Tibial nerve (tissue), 4 donors: ENCODE measurements at places on chromosomes 7 and 10. TPM values are rescaled to one million over a fixed set of nuclear protein-coding genes. Genes with fewer than 3 reads are reported as not detected.

DNA sequence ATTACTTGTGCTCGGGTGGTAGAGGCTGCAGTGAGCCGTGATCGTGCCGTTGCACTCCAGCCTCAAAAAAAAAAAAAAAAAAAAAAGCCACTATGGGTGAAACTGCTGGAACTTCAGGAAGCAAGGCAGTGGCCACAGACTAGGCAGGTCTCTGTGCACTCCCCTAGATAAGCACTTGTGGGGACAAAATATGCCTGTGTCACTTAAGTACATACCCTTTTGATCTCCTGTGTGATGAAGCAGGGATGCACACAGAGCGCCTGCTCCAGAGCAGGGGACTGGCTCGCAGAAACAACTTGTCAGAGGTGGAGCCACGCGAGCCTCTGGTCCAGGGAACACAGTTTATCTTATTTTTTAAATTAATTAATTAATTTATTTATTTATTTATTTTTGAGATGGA is 42.9 kb upstream of the PSAP start:
- H3K27ac ChIP-seq: no peak overlapping the region
- H3K4me1 ChIP-seq: peaks cover 29% of the 10 kb centered on the region
- DNase-seq: no peak
- H3K27me3 ChIP-seq: no peaks in the 10 kb centered on the region
- H3K36me3 ChIP-seq: no peaks in the 10 kb centered on the region

The AQP1 gene
- total RNA-seq: 675 TPM

The RHEB gene
- 100 TPM for total RNA-seq

The IKZF1 gene
- total RNA-seq: 32.1 TPM

The C7orf33 gene
- total RNA-seq: not detected

GRCh38 chr10:69048103-69048502 is 39.8 kb upstream of the SRGN start:
- peak; percentile 48 for DNase-seq
- H3K4me1 ChIP-seq: peaks cover 3% of the 10 kb centered on the region
- no peaks in the 10 kb centered on the region for H3K36me3 ChIP-seq
- peak overlapping the region; percentile 47 for H3K27ac ChIP-seq
- no peak overlapping the region for H3K4me3 ChIP-seq

The RAMP3 gene
- total RNA-seq: 117 TPM

The GNAT3 gene
- not detected for total RNA-seq

The CACUL1 gene
- total RNA-seq: 27.8 TPM

DNA sequence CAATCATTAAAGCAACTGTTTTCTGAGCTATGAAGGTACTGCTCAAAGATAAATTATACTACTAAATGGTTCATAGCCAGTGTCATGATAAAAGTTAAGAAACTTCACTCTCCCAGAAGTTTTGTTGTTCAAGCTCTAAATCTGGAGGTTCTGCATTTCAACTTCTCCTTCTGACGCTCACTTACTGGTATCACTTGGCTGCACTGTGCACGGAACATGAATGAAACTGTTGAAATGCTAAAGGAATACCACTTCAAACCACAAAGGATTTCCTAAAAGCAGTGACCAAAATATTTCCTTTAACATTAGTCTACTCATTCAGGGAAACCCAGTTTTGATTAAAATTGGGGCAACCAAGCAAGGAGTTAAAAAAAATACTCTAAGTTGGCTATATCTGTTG is 93.6 kb downstream of the UBE2H start:
- no peaks in the 10 kb centered on the region for H3K36me3 ChIP-seq
- H3K27me3 ChIP-seq: no peaks in the 10 kb centered on the region
- peaks cover 52% of the 10 kb centered on the region for H3K4me1 ChIP-seq
- H3K4me3 ChIP-seq: no peak overlapping the region

The VWA2 gene
- 1.2 TPM for total RNA-seq

The ZP3 gene
- total RNA-seq: 2.4 TPM

- no peaks in the 10 kb centered on the region for H3K4me1 ChIP-seq
- DNase-seq: no peak
- H3K27ac ChIP-seq: no peak overlapping the region
- H3K4me3 ChIP-seq: no peak overlapping the region
- peaks cover 49% of the 10 kb centered on the region for H3K36me3 ChIP-seq
- no peaks in the 10 kb centered on the region for H3K27me3 ChIP-seq
Measured at GRCh38 chr7:139252451-139252850, 21.4 kb downstream of the UBN2 start.

GRCh38 chr10:19908991-19909696 is 92.9 kb downstream of the PLXDC2 start:
- H3K27me3 ChIP-seq: no peaks in the 10 kb centered on the region
- H3K4me3 ChIP-seq: no peak overlapping the region
- no peaks in the 10 kb centered on the region for H3K36me3 ChIP-seq
- DNase-seq: no peak

- H3K27ac ChIP-seq: no peak overlapping the region
- no peak overlapping the region for H3K4me3 ChIP-seq
- no peaks in the 10 kb centered on the region for H3K4me1 ChIP-seq
Measured at GRCh38 chr10:78502210-78502936, 468.7 kb downstream of the RPS24 start.

The PDE6C gene
- not detected for total RNA-seq

DNA sequence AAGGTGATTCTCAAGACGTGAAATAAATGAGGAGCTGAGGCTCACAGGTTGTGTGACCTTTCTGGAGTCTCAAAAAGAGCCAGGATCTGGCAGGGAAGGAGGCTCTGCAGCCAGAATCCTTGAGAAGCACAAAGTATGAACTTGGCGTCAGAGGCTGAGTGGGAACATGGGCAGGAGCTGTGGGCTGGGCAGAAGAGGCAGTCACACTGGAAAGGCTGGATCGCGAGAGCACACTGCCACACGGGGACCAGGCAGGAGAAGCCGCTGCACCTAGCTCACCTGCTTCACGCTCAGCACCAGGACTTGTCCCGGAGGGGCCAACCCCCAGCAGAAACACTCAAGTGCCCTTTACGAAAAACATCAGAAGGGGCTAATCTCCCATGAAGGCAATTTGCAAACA is 535.0 kb downstream of the TNS3 start:
- no peak overlapping the region for H3K27ac ChIP-seq
- no peak for DNase-seq
- peaks cover 10% of the 10 kb centered on the region for H3K4me1 ChIP-seq
- no peak overlapping the region for H3K4me3 ChIP-seq
- no peaks in the 10 kb centered on the region for H3K36me3 ChIP-seq
- H3K27me3 ChIP-seq: no peaks in the 10 kb centered on the region

- peak overlapping the region; percentile 48 for H3K27ac ChIP-seq
- H3K36me3 ChIP-seq: no peaks in the 10 kb centered on the region
- no peak for DNase-seq
- no peaks in the 10 kb centered on the region for H3K27me3 ChIP-seq
Measured at GRCh38 chr7:130960208-130960988, 226.4 kb upstream of the KLF14 start.

The ZC3HAV1L gene
- 65.3 TPM for total RNA-seq

- H3K27ac ChIP-seq: no peak overlapping the region
- no peak overlapping the region for H3K4me3 ChIP-seq
- no peaks in the 10 kb centered on the region for H3K4me1 ChIP-seq
- H3K36me3 ChIP-seq: no peaks in the 10 kb centered on the region
- H3K27me3 ChIP-seq: no peaks in the 10 kb centered on the region
Measured at GRCh38 chr10:47452495-47453140, 31.3 kb downstream of the ANXA8 start.

The NKX2-3 gene
- total RNA-seq: not detected

GRCh38 chr7:4010061-4010605 is 672.0 kb upstream of the FOXK1 start:
- H3K4me1 ChIP-seq: no peaks in the 10 kb centered on the region
- H3K36me3 ChIP-seq: no peaks in the 10 kb centered on the region
- no peak overlapping the region for H3K27ac ChIP-seq
- H3K27me3 ChIP-seq: no peaks in the 10 kb centered on the region

- no peak for DNase-seq
- H3K4me1 ChIP-seq: no peaks in the 10 kb centered on the region
- H3K4me3 ChIP-seq: no peak overlapping the region
- no peaks in the 10 kb centered on the region for H3K36me3 ChIP-seq
- no peaks in the 10 kb centered on the region for H3K27me3 ChIP-seq
- no peak overlapping the region for H3K27ac ChIP-seq
Measured at GRCh38 chr10:119090968-119091367, 10.4 kb upstream of the EIF3A start.

The PTTG1IP2 gene
- total RNA-seq: not detected

GRCh38 chr7:129073204-129073603 is 18.3 kb upstream of the TNPO3 start:
- H3K27ac ChIP-seq: no peak overlapping the region
- no peak for DNase-seq
- no peaks in the 10 kb centered on the region for H3K27me3 ChIP-seq
- no peak overlapping the region for H3K4me3 ChIP-seq
- H3K36me3 ChIP-seq: no peaks in the 10 kb centered on the region

- H3K4me3 ChIP-seq: no peak overlapping the region
- no peaks in the 10 kb centered on the region for H3K4me1 ChIP-seq
- H3K27ac ChIP-seq: no peak overlapping the region
- H3K36me3 ChIP-seq: no peaks in the 10 kb centered on the region
- no peaks in the 10 kb centered on the region for H3K27me3 ChIP-seq
- no peak for DNase-seq
Measured at GRCh38 chr10:78716043-78716660, 352.6 kb upstream of the ZMIZ1 start.

DNA sequence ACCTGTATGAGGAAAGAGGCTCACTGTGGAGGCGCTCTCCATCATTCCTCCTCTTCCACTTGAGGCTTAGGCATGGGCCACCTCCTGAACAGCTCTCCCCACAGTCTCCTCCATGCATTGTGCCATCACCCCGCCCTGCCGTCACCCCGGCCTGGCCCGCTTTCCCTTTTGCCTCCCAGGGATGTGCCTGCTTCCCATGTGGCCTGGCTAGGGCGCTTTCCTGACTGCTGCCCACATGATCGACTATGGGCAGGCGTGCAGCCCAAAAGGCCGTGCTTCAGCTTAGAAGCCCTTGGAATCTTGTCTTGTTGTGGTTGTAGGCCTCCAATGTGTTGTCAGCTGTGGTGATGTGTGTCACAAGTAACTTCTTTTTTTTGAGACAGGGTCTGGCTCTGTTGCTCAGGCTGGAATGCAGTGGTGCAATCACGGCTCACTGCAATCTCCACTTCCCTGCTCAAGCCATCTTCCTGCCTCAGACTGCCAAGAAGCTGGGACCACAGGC is 1.8 kb upstream of the ACTR3C start:
- peaks cover 13% of the 10 kb centered on the region for H3K27me3 ChIP-seq
- no peak overlapping the region for H3K4me3 ChIP-seq
- H3K4me1 ChIP-seq: no peaks in the 10 kb centered on the region
- no peak overlapping the region for H3K27ac ChIP-seq

The LEP gene
- 70.7 TPM for total RNA-seq

DNA sequence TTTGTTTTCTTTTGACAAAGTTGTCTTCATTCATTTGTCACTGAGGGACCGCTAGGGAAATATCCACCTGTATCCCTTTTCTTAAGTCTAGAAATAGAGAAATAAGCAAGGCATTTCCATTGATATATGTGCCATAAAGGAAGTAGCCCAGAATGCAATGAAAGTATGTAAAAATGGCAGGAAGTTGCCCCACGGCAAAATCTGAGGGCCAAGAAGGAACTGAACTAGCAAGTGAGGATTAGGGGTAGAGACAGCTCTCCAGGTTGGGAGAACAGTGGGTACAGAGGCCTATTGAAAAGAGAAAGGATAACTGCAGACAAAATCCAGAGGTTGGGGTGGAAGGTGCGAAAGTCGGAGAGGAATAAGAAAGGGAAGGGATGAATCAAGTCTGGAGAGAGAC is 56.6 kb upstream of the TOMM7 start:
- no peak overlapping the region for H3K27ac ChIP-seq
- H3K27me3 ChIP-seq: no peaks in the 10 kb centered on the region
- no peak for DNase-seq
- no peaks in the 10 kb centered on the region for H3K4me1 ChIP-seq
- no peak overlapping the region for H3K4me3 ChIP-seq

DNA sequence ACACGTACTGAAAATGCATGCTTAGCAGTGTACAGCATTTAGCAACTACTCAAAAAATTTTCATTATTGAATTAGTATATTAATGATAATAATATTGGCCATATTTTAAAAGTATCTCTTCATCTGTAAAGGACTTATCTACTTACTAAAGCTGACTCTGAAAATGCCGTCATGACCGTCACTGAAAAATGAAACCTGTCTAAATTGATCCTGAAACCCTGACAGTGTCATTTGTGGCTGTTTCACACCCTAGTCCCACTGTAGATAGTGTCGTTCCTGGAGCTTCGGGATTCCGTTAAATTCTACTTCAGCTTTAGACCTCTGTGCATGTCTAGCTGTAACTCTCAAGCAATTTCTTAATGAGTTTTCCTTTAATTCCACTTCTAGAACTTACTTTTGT is 35.8 kb upstream of the EZH2 start:
- DNase-seq: no peak
- no peak overlapping the region for H3K4me3 ChIP-seq
- no peaks in the 10 kb centered on the region for H3K27me3 ChIP-seq
- peaks cover 11% of the 10 kb centered on the region for H3K4me1 ChIP-seq

DNA sequence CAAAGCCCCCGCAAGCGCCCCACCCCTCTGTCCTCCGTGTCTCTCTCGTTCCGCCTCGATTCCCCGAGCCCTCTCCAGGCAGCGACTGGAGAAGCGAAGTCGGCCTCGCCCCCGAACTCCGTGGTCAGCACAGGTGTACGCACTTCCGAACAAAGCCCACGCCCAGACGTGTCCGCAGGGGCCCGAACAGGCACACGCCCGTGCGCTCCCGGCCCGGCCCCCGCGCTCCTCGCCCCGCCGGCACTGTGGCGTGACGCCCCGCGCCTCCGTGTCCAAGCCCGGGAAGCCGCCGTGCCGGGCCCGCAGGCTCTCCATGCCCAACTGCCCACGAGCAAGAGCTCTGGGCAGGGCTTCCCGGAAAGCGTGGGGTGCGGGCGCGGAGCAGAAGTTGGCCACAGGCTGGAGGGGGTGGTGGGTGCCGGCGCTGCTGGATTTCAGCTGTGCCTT is 662 bp downstream of the NRCAM start:
- H3K27ac ChIP-seq: peak overlapping the region; percentile 84
- H3K4me3 ChIP-seq: peak overlapping the region; percentile 50
- peaks cover 37% of the 10 kb centered on the region for H3K4me1 ChIP-seq

GRCh38 chr10:60613434-60613833 is 164.8 kb upstream of the CDK1 start:
- H3K36me3 ChIP-seq: no peaks in the 10 kb centered on the region
- H3K4me1 ChIP-seq: no peaks in the 10 kb centered on the region
- no peaks in the 10 kb centered on the region for H3K27me3 ChIP-seq
- DNase-seq: no peak

The CALCR gene
- not detected for total RNA-seq

The TMEM270 gene
- total RNA-seq: not detected

GRCh38 chr7:26620352-26620751 is 244.0 kb downstream of the SKAP2 start:
- no peak overlapping the region for H3K4me3 ChIP-seq
- no peaks in the 10 kb centered on the region for H3K27me3 ChIP-seq
- no peaks in the 10 kb centered on the region for H3K36me3 ChIP-seq
- no peaks in the 10 kb centered on the region for H3K4me1 ChIP-seq
- DNase-seq: no peak
